Body of pancreas (tissue), 4 donors: ENCODE measurements at places on chromosomes 7 and 10. TPM values are rescaled to one million over a fixed set of nuclear protein-coding genes. Genes with fewer than 3 reads are reported as not detected.

- no peak for DNase-seq
- H3K36me3 ChIP-seq = no peaks in the 10 kb centered on the region
- peaks cover 7% of the 10 kb centered on the region for H3K4me1 ChIP-seq
- no peak overlapping the region for H3K27ac ChIP-seq
- H3K27me3 ChIP-seq = no peaks in the 10 kb centered on the region
- H3K4me3 ChIP-seq = no peak overlapping the region
Observed at GRCh38 chr7:144036302-144036885, 12.4 kb upstream of the OR2A5 start.

GRCh38 chr10:35561715-35562114, 43.4 kb upstream of the GJD4 start:
- H3K4me1 ChIP-seq = no peaks in the 10 kb centered on the region
- no peaks in the 10 kb centered on the region for H3K27me3 ChIP-seq
- no peaks in the 10 kb centered on the region for H3K36me3 ChIP-seq
- no peak overlapping the region for H3K4me3 ChIP-seq
- H3K27ac ChIP-seq = no peak overlapping the region

DNA sequence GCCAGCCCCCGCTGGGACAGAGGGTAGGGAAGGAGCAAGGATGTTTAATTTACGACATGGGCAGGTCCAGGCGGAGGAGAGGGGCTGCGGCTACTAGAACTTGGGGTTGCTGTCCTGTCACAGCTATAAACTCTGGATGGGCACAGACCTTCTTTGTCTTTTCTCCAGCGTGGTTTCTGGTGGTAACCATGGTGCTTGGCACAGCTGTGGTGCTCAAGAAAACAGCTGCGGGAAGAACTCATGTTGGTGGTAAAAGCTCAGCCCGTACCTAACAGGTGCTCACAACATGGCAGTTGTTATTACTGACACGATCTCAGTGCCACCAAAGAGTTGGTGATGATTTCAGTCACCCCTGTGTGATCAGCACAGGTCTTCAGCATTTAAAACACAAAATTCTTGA, 13.8 kb downstream of the BAIAP2L1 start:
- no peak overlapping the region for H3K4me3 ChIP-seq
- no peak overlapping the region for H3K27ac ChIP-seq
- H3K36me3 ChIP-seq = no peaks in the 10 kb centered on the region
- DNase-seq = no peak

- H3K4me1 ChIP-seq = peaks cover 29% of the 10 kb centered on the region
- no peaks in the 10 kb centered on the region for H3K36me3 ChIP-seq
- no peak for DNase-seq
- H3K4me3 ChIP-seq = no peak overlapping the region
- no peaks in the 10 kb centered on the region for H3K27me3 ChIP-seq
- no peak overlapping the region for H3K27ac ChIP-seq
Observed at GRCh38 chr10:103926722-103927319, 8.8 kb upstream of the STN1 start.

DNA sequence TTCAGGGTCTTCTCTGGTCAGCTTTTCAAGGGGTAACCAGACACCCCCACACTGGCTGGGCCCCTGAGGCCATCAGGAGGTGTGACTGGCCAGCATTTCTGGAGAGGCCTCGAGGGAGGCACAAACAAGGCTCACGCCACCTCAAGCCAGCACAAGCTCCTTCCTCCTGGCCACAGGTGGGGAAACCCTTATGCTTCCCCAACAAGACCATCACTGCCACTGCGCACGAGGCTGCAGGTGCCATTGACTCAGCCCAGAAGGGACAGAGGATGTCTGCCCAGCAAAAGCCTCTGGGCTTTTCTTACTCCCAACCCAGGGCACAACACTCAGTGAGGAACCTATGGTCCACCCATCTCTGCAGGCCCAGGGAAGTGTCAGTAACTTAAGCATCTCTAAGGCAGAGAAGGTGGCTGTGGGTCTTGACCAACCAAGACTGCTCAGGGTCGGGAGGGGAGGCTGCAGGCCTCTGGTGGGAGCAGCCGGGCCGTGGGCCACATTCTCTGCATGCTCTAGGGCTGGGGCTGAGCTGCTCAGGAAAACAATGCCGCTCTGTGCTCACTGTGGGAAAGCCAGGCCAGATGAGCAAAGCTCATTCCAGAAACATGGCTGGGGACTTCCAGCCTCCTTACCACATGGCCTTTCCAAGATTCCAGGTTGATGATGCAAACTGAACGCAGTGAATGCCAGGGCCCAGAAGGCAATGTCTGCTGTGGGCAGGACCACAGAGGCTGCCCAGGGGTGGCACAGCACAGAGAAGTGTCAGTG, 24.2 kb upstream of the RASSF4 start:
- peaks cover 45% of the 10 kb centered on the region for H3K4me1 ChIP-seq
- H3K27ac ChIP-seq = peak overlapping the region; percentile 81
- no peaks in the 10 kb centered on the region for H3K36me3 ChIP-seq

- no peaks in the 10 kb centered on the region for H3K4me1 ChIP-seq
- no peak overlapping the region for H3K4me3 ChIP-seq
- H3K36me3 ChIP-seq = no peaks in the 10 kb centered on the region
- H3K27ac ChIP-seq = no peak overlapping the region
- peak; percentile 52 for DNase-seq
Observed at GRCh38 chr10:119608316-119609155, 11.8 kb upstream of the TIAL1 start.

- no peak for DNase-seq
- no peaks in the 10 kb centered on the region for H3K27me3 ChIP-seq
- H3K27ac ChIP-seq = no peak overlapping the region
- no peaks in the 10 kb centered on the region for H3K4me1 ChIP-seq
Observed at GRCh38 chr7:2218444-2218785, 14.3 kb downstream of the MAD1L1 start.

GRCh38 chr10:62278441-62278910, 9.8 kb upstream of the RTKN2 start:
- H3K27ac ChIP-seq = no peak overlapping the region
- no peak for DNase-seq
- H3K27me3 ChIP-seq = no peaks in the 10 kb centered on the region

- no peaks in the 10 kb centered on the region for H3K4me1 ChIP-seq
- DNase-seq = no peak
- H3K36me3 ChIP-seq = no peaks in the 10 kb centered on the region
- no peak overlapping the region for H3K27ac ChIP-seq
- no peak overlapping the region for H3K4me3 ChIP-seq
Observed at GRCh38 chr10:85741626-85742300, 624.8 kb downstream of the GRID1 start.

DNA sequence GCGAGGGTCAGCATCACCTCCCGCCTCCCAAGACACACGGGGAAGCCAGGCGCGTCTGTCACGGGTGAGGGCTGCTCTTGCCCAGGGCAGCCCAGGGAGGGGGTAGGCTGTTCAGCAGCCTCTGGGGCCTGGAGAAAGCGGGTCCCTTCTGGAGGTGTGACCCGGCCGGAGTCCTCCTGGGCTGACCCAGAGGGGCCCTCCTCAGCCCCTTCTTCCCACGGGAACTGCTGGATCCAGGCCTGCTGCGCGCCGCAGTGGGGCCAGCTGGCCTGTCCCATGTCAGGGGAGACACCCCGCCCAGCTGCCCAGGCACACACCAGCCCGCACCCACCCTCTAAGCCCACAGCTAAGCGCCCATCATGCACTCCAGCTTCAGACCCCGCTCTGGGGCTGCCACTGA, 41.8 kb downstream of the INSIG1 start:
- no peak overlapping the region for H3K4me3 ChIP-seq
- no peak overlapping the region for H3K27ac ChIP-seq
- H3K36me3 ChIP-seq = no peaks in the 10 kb centered on the region

DNA sequence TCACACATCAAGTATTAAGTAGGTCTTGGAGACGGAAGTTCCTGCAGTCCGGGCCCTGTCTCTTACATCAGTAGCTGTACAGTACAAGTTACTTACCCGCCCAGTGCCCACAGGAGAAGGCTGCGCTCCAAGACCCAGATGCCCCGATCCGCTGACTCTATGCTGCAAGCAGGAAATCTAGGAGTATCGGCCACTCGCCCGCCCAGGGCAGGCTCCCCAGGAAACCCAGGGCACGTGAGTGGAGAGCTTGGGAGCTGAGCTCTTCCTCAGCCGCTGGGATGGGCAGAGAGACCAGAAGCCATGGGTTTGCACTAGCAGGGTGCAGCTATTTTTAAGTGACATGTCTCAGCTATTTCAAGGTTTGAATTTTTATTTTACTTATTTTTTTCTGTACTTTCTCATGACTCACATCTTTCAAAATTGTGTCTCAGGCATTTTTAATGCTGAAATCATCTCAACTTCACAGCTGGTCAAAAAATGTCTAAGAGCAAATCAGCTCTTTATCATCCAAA, 1.9 kb upstream of the GPER1 start:
- no peaks in the 10 kb centered on the region for H3K36me3 ChIP-seq
- H3K27me3 ChIP-seq = no peaks in the 10 kb centered on the region
- no peak for DNase-seq
- H3K4me1 ChIP-seq = peaks cover 23% of the 10 kb centered on the region
- no peak overlapping the region for H3K4me3 ChIP-seq

- H3K36me3 ChIP-seq = no peaks in the 10 kb centered on the region
- no peaks in the 10 kb centered on the region for H3K27me3 ChIP-seq
- no peak overlapping the region for H3K27ac ChIP-seq
- DNase-seq = no peak
Observed at GRCh38 chr7:130353196-130353595, 8.6 kb downstream of the CPA5 start.

DNA sequence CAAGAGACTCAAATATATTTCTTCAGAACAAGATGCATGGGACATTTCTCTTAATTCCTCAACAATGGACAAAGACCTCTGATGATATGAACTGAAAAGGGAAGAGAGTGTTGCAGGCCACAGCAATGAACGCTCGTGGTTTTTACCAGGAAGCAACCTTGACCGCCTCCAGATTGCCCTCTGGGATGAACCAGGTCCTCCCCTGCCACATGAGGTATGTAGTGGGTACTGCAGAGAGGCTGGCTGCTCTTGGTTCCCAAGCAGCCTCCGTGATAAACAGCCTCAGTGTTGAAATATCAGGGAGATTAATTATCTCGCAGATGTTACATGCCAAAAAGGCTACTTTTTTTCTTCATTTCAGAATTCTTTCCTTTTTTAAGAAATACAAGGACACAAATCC, 338.8 kb downstream of the ELMO1 start:
- DNase-seq = no peak
- H3K4me3 ChIP-seq = no peak overlapping the region
- no peak overlapping the region for H3K27ac ChIP-seq
- H3K4me1 ChIP-seq = no peaks in the 10 kb centered on the region
- no peaks in the 10 kb centered on the region for H3K36me3 ChIP-seq

DNA sequence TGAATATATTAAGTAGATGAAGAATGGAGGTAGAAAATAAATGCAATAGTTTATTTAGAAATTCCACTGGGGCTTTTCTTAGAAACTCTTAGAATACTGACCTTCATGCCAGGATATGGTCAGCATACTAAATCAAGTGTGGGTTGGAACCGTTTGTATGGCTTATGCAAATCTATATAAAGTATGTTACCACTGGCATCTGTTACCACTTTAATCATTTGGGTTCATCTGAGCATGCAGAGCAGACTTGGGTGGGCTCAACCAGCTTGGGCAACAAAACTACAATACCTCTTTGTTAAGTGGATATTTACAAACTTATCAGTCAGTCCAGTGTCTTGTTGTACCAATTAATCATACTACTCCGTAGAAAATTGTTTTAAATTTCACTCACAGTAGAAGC, 125.8 kb downstream of the CRPPA start:
- H3K27ac ChIP-seq = no peak overlapping the region
- H3K27me3 ChIP-seq = no peaks in the 10 kb centered on the region
- H3K4me1 ChIP-seq = peaks cover 16% of the 10 kb centered on the region
- no peak overlapping the region for H3K4me3 ChIP-seq
- no peak for DNase-seq
- H3K36me3 ChIP-seq = no peaks in the 10 kb centered on the region

- DNase-seq = no peak
- H3K36me3 ChIP-seq = no peaks in the 10 kb centered on the region
- H3K27ac ChIP-seq = peak overlapping the region; percentile 45
- H3K4me3 ChIP-seq = no peak overlapping the region
- no peaks in the 10 kb centered on the region for H3K27me3 ChIP-seq
Observed at GRCh38 chr10:88095223-88095721, 231.8 kb downstream of the PTEN start.

DNA sequence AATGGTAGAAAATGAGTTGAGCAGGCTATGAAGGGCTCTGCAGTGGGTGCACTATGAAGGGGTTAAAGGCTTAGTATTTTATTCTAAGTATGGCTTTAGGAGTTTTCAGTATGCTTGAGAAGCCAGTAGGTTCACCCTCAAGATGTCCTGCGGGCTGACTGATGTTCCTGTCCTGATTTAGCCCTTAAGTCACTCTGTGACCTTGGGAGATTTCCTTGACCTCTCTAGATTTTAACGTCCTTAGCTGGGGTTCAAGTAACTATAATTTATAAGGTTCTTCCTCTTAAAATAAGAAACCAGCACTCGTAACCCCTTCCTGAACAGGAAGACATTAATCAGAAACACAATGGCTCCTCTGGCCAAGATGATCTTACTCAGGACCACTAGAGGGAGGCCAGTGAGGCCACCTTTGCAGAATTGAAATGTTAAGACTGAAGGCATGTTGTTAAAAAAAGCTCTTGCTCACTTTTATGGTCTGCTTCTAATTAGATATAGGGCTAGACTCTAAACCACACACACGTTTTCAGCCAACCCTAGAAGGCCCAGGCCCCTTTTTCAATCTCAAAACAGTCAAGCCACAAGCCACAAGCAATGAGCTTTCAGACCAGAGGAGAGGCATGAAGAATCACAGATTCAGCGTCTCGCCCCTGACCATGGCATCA, 41.9 kb downstream of the CDK1 start:
- H3K27me3 ChIP-seq = no peaks in the 10 kb centered on the region
- H3K36me3 ChIP-seq = no peaks in the 10 kb centered on the region
- H3K27ac ChIP-seq = no peak overlapping the region
- no peak for DNase-seq
- no peak overlapping the region for H3K4me3 ChIP-seq
- H3K4me1 ChIP-seq = peaks cover 3% of the 10 kb centered on the region

- H3K36me3 ChIP-seq = no peaks in the 10 kb centered on the region
- H3K4me3 ChIP-seq = no peak overlapping the region
- no peak for DNase-seq
- no peak overlapping the region for H3K27ac ChIP-seq
- no peaks in the 10 kb centered on the region for H3K27me3 ChIP-seq
Observed at GRCh38 chr10:22505911-22506685, 160.8 kb downstream of the SPAG6 start.

GRCh38 chr10:105827133-105827532, 1186.0 kb downstream of the SORCS3 start:
- no peaks in the 10 kb centered on the region for H3K36me3 ChIP-seq
- H3K27ac ChIP-seq = no peak overlapping the region
- no peak for DNase-seq

GRCh38 chr10:14876764-14877163, 1.9 kb upstream of the SUV39H2 start:
- no peaks in the 10 kb centered on the region for H3K27me3 ChIP-seq
- H3K36me3 ChIP-seq = no peaks in the 10 kb centered on the region
- no peak overlapping the region for H3K4me3 ChIP-seq
- peaks cover 31% of the 10 kb centered on the region for H3K4me1 ChIP-seq

FLNC gene
- 1.8 TPM for total RNA-seq

KCNIP2 gene
- total RNA-seq = 1.8 TPM

CCL24 gene
- total RNA-seq = not detected

SPDYE5 gene
- total RNA-seq = not detected

C10orf105 gene
- total RNA-seq = not detected

CADPS2 gene
- 63.9 TPM for total RNA-seq

KEL gene
- total RNA-seq = 0.33 TPM

BLNK gene
- total RNA-seq = 55.4 TPM
